ENCODE measurements at places on chromosomes 2 and 18.
A peak's percentile ranks its signal among the peaks of the same experiment; 100 is the strongest.

GRCh38 chr2:133975135-133975534 is 278.7 kb upstream of the MGAT5 start:
- DNase-seq = no peak

DNA sequence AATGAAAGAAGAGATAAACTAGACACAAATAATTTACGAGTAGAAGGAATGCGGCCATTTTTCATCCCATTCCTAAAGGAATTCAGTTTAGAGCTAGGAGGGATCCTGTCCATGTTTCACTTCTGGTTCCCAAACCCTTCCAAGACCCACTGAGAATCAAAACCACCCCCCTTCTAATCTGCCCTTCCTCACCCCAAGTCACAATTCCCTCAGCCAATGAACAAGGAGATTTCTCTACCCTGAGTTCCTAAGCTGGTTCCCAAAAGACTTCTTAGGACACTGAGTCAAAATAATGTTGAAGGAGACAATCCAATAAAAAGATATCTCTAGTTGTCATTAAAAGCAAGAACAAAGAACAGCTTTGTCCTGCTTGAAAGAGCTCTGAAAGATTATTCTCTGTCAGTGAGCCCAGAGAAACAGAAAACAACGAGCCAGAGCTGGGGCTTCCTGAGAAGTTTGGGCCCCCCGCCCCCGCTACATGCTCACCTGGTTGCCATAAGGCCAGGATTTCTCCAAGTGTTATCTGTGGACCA is 45.7 kb downstream of the STK39 start:
- DNase-seq = no peak

GRCh38 chr2:132577686-132578085 is 92.3 kb downstream of the LYPD1 start:
- no peak for DNase-seq

- peak; percentile 71 for DNase-seq
These were observed 15.2 kb downstream of the FBXO41 start for GRCh38 chr2:73268830-73269685.

- no peak for DNase-seq
These were observed 57.7 kb upstream of the TFCP2L1 start for GRCh38 chr2:121342751-121343150.

GRCh38 chr2:97914691-97915213 is 81.0 kb downstream of the TMEM131 start:
- no peak for DNase-seq

GRCh38 chr2:18940184-18940583 is 350.8 kb upstream of the NT5C1B start:
- DNase-seq = no peak

DNA sequence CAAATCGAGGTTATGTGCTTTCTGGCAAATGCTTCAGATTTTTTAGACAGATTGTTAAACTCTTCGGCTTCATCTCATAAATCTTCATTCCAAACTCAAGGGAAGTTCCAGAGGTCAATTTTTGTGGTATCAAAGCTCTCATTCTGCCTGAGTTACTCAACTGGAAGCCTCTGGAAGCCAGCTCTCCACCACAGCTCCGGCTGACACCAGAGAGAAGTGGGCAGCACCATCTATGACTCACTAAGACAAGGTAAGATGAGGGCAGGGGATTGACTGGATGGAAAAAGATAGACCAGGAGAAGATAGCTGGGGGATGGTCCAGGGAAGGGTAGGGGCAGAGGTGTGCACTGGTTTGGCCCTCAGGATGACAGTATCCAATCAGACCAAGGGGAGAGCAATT is 137.3 kb upstream of the HNRNPA3 start:
- DNase-seq = no peak

DNA sequence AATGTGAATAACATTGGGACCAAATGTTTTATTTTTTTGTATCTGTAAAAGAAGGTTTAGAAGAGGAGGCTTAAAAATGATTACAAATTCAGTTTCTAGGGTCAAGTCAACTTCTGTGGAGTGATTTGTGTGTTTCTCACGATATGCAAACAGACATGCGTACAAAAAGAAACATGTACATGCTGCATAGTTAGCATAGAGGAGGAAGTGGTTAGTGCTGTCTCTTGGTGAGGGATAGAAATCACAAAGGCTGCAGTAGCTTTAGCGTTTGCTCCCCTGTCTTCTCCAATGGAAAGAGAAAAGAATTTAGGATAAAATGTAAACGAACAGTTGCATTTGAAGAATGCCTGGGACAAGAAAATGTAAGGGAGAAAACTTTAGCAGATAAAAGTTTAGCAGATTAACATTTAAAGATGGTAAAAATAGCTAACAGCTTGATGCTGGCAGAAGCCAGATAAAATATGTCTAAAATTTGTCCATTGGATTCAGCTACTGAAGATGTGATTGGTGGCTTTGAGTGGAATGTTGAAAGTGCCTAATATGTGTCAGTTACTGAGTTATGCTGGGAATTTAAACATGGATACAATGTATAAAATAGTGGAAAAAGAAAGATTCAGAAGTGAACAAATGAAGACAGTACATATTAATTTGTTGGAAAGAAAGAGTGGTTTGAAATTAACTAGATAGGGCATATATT is 44.9 kb downstream of the MALT1 start:
- DNase-seq = no peak

GRCh38 chr18:10784596-10785202 is 258.9 kb downstream of the NAPG start:
- no peak for DNase-seq

DNA sequence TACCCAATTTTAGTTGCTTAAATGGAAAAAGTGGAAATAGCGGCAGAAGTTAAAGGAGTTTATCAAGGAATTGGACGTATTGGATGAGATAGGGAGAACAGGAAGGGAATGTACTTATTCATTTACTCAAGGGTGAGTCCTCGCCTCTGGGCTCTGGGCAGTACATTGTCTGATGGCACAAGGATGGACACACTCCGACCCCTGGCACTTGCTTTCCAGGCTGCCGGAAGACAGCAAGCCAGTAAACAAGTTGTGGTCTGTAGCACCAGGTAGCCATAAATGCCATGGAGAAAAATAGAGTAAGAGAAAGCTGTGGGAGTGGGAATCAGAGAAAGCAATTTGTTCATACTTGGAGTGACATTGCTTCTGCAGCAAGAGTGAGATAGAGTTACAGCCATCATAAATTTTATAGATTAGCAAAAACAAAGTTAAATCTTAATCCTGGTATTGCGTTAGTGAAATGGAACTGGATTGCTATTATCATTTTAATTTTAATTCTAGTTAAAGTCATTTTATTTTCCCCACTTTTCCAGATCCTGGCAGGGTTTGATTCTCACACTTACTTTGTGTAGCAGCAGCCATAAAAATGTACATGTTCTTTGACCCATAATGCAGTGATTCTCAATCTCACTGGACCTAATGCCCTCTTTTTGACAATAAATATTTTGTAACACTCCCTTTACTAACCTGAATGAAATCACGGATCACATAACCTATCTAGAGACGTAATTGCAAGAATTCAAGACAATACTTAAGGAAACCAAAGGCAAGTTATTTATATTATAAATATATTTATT is 135.8 kb upstream of the BCL2L11 start:
- no peak for DNase-seq

DNA sequence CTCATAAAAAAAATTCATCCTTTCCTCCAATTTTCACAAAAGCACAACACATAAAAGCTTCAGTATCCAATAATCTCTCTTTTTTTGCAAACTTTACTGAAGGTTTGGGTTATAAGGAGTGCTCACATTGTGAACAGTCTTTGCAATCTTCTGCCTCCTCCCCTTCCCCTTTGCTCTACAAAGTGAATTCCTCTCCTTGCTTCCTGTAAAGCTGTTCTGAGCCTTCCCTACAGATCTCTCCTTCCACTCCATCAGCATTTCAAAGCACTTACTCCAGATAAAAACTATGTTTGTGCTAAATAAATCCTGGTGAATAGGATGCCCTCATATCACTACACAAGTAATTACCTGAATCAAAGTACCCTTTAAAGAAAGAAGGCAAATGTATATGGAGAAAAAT is 4.6 kb upstream of the PDK1 start:
- no peak for DNase-seq

DNA sequence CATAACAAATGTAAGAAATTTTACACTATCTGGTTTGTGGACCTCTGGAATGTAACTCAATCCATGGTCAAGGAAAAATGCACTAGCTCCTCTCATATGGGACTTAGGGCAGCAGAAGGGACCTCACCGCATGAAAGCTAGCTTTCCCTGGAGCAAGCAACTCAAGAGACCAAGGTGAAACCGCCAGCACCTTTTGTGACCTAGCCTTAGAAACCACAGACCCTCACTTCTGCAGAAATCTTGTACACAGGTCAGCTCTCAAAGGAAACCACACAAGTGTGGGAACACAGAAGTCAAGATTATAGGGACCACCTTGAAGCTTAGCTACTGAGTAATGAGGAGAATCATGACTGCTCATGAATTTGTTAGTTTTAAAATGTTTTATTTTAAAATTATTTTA is 222.5 kb downstream of the DLGAP1 start:
- DNase-seq = no peak

DNA sequence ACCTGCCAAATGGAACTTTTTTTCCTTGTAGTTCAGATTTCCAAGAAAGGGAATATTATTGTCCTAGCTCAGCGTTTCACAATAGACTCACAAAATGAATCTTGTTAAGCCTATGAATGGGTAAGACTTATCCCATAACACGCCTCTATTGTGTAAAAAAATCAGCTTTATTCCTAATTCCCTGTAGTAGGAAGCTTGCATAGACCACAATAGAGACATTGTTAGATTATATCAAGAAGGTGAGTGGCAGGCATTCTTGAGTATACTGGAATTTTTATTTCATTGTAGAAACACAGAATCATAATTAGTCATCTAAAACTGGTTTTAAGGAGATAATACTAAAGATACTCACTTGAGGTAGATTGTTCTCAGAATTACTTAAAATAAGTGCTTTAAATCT is 46.5 kb upstream of the SLC30A6 start:
- no peak for DNase-seq

GRCh38 chr2:2850859-2851258 is 519.8 kb upstream of the MYT1L start:
- no peak for DNase-seq

- DNase-seq = no peak
These were observed 137.4 kb downstream of the AFF3 start for GRCh38 chr2:100004959-100005387.

DNA sequence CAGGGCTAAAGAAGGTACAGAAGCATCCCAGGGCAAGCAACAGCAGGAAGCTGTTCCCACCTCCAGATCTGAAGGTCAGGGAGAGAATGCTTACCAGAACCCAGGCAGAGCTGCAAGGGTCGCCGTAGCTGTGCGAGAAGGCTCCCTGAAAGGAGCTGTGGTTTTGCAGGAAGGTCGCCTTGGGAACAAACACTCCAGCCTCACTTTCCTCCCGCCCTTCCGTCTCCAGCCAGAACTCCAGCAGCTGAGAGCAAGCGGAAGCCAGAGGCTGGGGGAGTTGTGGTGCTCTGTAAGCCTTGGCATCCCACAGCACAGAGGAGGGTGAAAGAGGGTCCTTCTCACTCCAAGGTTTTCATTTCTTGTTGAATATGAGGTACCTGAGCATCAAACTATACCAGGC is 18.3 kb upstream of the ICOS start:
- DNase-seq = no peak

DNA sequence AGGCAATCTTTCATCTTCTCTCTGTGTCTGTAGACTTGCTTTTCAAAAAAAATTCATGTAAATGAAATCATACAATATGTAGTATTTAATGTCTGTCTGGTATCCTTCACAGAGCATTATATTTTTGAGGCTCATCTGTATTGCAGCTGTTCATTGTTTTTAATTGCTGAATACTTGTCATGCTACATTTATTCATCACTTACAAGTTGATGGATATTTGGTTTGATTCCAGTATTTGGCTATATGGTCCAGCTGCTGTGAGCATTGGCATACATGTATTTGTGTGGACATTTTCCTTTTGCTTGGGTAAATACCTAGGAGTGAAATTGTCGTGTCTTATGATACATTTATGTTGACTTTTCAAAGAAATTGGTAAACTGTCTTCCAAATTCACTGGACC is 441.4 kb downstream of the DCDC2C start:
- no peak for DNase-seq

GRCh38 chr2:133985563-133985962 is 268.3 kb upstream of the MGAT5 start:
- no peak for DNase-seq

DNA sequence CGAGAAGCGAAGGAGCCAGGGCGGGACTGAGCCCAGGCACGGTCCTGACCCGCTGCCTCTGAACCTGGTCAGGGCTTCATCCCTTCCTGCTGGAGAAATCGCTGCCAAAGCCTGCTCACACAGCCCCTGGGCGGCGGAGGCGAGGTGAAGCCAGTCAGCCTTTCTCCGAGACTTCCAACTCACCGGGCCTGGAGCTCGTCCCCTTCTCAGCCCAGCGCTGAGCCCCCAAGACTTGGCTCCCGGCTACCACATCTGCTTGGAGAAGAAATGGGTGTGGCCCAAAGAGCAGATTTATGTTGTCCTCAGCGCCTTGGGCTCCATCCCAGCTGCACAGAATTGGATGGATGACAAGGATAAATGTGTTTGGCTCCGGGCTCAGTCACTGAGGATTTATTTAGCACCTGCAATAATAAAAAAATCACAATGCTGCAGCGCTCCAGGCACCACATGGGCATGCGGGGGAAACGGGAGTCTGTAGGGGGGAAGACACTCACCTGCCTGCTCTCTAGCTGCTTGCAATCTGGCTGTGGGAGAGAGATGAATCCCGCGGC is 64.9 kb downstream of the ACTR2 start:
- no peak for DNase-seq

Measured in effector memory CD4-positive, alpha-beta T cell (primary cell).